ENCODE measurements at places on chromosomes 7 and 10. TPM values are rescaled to one million over a fixed set of nuclear protein-coding genes. Genes with fewer than 3 reads are reported as not detected.

GRCh38 chr10:112732277-112732921 is 217.6 kb upstream of the TCF7L2 start:
- no peaks in the 10 kb centered on the region for H3K27me3 ChIP-seq
- H3K27ac ChIP-seq = peak overlapping the region; percentile 8
- no peak for DNase-seq
- peaks cover 18% of the 10 kb centered on the region for H3K4me1 ChIP-seq

- no peak overlapping the region for H3K4me3 ChIP-seq
- H3K27me3 ChIP-seq = no peaks in the 10 kb centered on the region
- no peak for DNase-seq
- no peak overlapping the region for H3K27ac ChIP-seq
- no peaks in the 10 kb centered on the region for H3K4me1 ChIP-seq
- no peaks in the 10 kb centered on the region for H3K36me3 ChIP-seq
Observed at GRCh38 chr7:118140468-118140867, 43.5 kb upstream of the LSM8 start.

- DNase-seq = no peak
- no peaks in the 10 kb centered on the region for H3K36me3 ChIP-seq
- H3K4me3 ChIP-seq = no peak overlapping the region
- no peaks in the 10 kb centered on the region for H3K4me1 ChIP-seq
Observed at GRCh38 chr7:120992965-120993494, 4.5 kb downstream of the CPED1 start.

- H3K36me3 ChIP-seq = no peaks in the 10 kb centered on the region
- no peak overlapping the region for H3K4me3 ChIP-seq
- no peaks in the 10 kb centered on the region for H3K27me3 ChIP-seq
Observed at GRCh38 chr10:79273604-79274003, 73.7 kb upstream of the PPIF start.

DNA sequence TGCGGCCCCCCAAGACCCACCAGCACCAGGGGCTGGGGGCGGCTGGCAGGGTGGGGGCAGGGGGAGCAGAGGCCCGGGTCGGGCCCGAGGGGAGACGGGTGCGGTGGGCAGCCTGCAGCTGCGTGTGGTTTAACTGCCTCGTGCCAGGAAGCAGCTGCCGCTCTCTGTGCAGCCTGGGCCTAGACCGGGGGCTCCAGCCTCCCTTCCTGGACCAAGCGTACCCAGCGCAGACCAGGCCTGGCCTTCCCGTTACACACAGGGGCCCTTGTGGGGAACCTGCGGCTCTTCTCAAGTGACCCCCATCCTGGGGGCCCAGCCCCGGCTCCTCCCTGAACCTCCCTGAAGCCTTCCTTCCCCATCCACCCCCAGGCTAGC is 6.6 kb upstream of the INTS1 start:
- no peaks in the 10 kb centered on the region for H3K36me3 ChIP-seq
- H3K27me3 ChIP-seq = no peaks in the 10 kb centered on the region
- no peak for DNase-seq
- no peak overlapping the region for H3K27ac ChIP-seq
- H3K4me1 ChIP-seq = peaks cover 33% of the 10 kb centered on the region

DNA sequence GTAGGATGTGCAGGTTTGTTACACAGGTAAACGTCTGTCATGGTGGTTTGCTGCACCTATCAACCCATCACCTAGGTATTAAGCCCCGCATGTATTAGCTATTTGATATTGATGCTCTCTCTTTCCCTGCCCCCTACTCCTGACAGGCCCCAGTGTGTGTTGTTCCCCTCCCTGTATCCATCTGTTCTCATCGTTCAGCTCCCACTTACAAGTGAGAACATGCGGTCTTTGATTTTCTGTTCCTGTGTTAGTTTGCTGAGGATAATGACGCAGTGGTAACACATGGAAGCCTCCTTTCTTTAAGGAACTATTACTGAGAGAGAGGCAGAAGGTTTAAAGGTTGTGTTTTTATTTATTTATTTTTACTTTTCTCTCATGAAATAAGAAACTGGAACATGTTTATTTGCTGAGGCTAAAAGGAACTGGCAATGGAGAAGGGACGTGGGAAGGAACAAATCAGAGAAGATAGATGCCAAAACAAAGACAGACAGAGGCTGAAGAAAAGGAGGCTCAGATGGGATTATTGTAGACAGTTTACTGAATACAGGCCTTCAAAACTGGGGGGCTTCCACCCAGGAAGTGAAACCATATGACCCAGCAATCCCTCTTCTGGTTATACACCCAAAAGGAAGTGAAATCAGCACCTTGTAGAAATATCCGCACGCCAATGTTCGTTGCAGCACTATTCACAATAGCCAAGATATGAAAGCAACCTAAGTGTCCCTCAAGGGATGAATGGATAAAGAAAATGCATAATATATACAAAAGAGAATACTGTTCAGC is 556.3 kb downstream of the GRM8 start:
- no peak for DNase-seq
- H3K27me3 ChIP-seq = no peaks in the 10 kb centered on the region
- H3K4me3 ChIP-seq = no peak overlapping the region
- no peak overlapping the region for H3K27ac ChIP-seq

- peak; percentile 99 for DNase-seq
- H3K27ac ChIP-seq = peak overlapping the region; percentile 90
- no peaks in the 10 kb centered on the region for H3K36me3 ChIP-seq
- peaks cover 46% of the 10 kb centered on the region for H3K4me1 ChIP-seq
Observed at GRCh38 chr7:37031571-37032257, 307.4 kb upstream of the AOAH start.

GRCh38 chr7:92731335-92732063 is 104.9 kb downstream of the CDK6 start:
- peak overlapping the region; percentile 0 for H3K27ac ChIP-seq
- H3K4me3 ChIP-seq = no peak overlapping the region
- peaks cover 26% of the 10 kb centered on the region for H3K4me1 ChIP-seq
- no peak for DNase-seq
- H3K36me3 ChIP-seq = no peaks in the 10 kb centered on the region

DNA sequence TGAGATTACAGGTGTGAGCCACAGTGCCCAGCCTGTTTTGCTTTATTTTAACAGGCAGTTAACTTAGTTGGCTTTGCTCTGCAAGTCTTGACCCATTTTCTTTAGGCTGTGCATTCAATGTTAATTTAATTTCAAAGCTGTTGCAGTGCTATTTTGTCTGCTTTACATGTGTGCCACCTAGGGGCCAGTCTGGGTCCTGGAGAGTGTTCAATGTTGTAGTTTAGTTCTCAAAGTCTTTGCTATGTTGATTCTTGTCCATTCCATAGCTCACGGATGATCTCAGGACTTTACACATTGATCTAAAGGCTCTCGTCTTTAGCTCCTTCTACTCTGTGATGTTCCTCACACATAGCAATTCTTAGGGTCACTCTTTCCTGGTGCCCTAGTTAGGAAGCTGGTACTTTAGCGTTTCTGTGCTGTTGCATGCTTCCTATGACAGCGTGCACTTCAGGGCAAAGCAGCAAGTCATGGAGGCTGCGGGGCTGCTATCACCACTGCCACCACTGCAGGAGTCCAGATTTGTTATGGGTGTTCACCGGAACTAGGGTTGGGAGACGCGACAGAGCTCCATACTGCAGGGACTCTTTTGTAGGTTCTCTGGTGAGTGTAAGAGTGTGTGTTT is 16.4 kb upstream of the ABCA13 start:
- no peaks in the 10 kb centered on the region for H3K36me3 ChIP-seq
- H3K27me3 ChIP-seq = peaks cover 15% of the 10 kb centered on the region
- no peak overlapping the region for H3K4me3 ChIP-seq

DNA sequence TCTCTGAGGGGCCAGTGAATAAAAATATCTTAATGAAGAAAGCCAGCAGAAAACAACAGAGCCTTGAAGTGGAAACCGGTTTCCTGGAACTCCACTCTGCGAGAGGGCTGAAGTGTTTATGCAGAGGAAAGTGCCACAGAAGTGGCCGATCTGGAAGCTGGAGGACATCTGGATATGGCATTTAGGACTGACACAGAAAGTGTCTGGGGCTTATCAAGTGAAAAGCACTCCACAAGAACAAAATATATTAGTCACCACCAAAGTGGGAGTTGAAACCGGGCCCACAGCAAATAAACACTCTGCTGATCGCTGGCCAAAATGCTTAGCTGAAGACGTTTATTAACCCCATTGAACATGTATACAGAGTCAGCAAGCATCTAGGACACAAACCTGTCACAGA is 7.8 kb downstream of the NOD1 start:
- H3K36me3 ChIP-seq = no peaks in the 10 kb centered on the region
- no peaks in the 10 kb centered on the region for H3K4me1 ChIP-seq
- H3K27ac ChIP-seq = no peak overlapping the region

- no peak overlapping the region for H3K4me3 ChIP-seq
- no peaks in the 10 kb centered on the region for H3K27me3 ChIP-seq
- H3K36me3 ChIP-seq = no peaks in the 10 kb centered on the region
- no peaks in the 10 kb centered on the region for H3K4me1 ChIP-seq
- no peak overlapping the region for H3K27ac ChIP-seq
Observed at GRCh38 chr7:133836666-133837065, 290.5 kb upstream of the LRGUK start.

DNA sequence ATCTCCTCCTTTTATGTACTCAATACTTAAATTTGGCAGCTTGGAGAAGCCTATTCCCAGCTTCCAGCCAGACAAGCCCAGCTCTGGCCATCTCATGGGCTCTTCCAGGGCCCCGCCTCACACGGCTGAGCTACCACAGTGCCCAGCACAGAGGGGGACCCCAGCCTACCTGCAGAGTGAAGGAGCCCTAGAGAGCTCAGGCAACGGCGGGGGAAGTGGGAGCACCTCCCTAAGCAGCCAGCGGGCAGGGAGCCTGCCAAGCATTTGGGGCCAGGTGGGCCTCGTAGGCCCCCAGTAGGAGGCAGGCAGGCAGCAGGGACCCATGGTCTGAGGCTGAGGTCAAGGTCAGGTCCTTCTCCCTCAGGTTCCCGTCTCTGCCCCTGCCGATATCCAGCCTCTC is 29.1 kb upstream of the SMARCD3 start:
- DNase-seq = no peak
- H3K27ac ChIP-seq = no peak overlapping the region
- H3K27me3 ChIP-seq = no peaks in the 10 kb centered on the region
- peaks cover 17% of the 10 kb centered on the region for H3K4me1 ChIP-seq
- H3K36me3 ChIP-seq = no peaks in the 10 kb centered on the region
- no peak overlapping the region for H3K4me3 ChIP-seq

DNA sequence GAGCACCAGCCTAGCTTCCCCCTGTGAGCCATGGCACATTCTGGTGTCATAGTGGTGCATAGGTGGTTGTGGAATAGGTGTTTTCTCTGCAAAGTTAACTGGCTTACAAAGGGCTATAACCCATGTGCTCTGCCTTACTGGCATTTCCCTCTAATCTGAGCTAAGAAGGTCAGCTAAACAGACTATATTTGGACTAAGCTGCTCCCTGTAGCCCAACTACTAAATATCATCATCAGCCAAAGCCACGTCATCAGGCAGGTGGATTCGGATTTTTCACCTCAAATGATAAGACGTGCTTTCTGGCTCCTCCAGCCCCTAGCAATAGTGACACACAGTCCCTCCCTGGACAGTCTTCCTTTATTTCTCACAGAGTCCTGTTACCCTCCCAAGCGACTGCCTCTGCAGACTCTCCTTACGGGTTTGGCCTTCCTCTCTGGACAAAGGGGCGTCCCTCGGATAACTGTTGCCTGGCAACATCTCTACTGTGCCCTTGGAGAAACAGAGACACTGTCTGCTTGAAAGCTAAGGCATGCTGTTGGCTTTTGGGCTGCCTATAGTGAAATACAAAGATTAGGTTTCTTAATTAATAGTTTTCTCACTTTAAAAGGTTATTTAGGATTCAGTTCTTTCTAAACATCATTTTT is 9.1 kb downstream of the SLC13A4 start:
- no peaks in the 10 kb centered on the region for H3K27me3 ChIP-seq
- H3K36me3 ChIP-seq = no peaks in the 10 kb centered on the region
- DNase-seq = no peak

GRCh38 chr10:60960031-60960430 is 16.0 kb upstream of the RHOBTB1 start:
- DNase-seq = no peak
- H3K4me1 ChIP-seq = no peaks in the 10 kb centered on the region
- no peaks in the 10 kb centered on the region for H3K27me3 ChIP-seq
- H3K27ac ChIP-seq = no peak overlapping the region

DNA sequence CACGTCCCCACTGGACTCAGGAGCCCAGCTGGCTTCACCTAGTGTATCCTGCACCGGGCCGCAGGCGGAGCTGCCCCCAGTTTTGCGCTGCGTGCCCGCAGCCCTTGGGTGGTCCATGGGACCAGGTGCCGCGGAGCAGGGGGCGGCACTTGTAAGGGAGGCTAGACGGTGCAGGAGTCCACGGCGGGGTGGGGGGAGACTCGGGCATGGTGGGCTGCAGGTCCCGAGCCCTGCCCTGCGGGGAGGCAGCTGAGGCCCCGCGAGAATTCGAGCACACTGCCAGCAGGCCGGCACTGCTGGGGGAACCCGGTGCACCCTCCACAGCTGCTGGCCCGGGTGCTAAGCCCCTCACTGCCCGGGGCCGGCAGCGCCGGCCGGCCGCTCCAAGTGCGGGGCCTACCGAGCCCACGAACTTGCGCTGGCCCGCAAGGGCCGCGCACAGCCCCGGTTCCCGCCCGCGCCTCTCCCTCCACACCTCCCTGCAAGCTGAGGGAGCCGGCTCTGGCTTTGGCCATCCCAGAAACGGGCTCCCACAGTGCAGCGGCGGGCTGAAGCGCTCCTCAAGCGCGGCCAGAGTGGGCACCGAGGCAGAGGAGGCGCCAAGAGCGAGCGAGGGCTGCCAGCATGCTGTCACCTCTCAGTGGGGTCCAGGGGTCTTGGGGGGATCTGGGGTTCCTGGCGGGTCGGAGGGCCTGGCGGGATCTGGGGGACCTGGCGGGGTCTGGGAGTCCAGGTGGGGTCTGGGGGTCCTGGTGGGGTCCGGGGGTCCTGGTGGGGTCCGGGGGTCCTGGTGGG is 81.4 kb downstream of the VIPR2 start:
- H3K27me3 ChIP-seq = no peaks in the 10 kb centered on the region
- no peaks in the 10 kb centered on the region for H3K36me3 ChIP-seq
- H3K4me3 ChIP-seq = no peak overlapping the region

The CDK1 gene
- total RNA-seq = 104 TPM

The ANKRD30A gene
- not detected for total RNA-seq

The STEAP1 gene
- 18.8 TPM for total RNA-seq

The AGAP6 gene
- total RNA-seq = 13.1 TPM

The NAT16 gene
- 2.0 TPM for total RNA-seq

The CLCN1 gene
- 0.47 TPM for total RNA-seq

The LRGUK gene
- total RNA-seq = 0.49 TPM

The CYP3A5 gene
- total RNA-seq = 1.5 TPM

The NACAD gene
- 0.05 TPM for total RNA-seq

The HOXA10 gene
- 19.6 TPM for total RNA-seq

The VSTM2A gene
- total RNA-seq = not detected
